ENCODE measurements at places on chromosomes 7 and 10. TPM values are rescaled to one million over a fixed set of nuclear protein-coding genes. Genes with fewer than 3 reads are reported as not detected.

The POM121L12 gene
- total RNA-seq: not detected

The LRRC18 gene
- total RNA-seq: not detected

The BEND7 gene
- total RNA-seq: not detected

The HECW1 gene
- not detected for total RNA-seq

The TLX1 gene
- not detected for total RNA-seq

The NCF1 gene
- total RNA-seq: 0.35 TPM

The CADPS2 gene
- not detected for total RNA-seq

The NT5C2 gene
- total RNA-seq: 46.4 TPM

The OR9A2 gene
- total RNA-seq: not detected

The PAPOLB gene
- total RNA-seq: not detected

The PKD2L1 gene
- not detected for total RNA-seq

The PKD1L1 gene
- 0.09 TPM for total RNA-seq

The IFIT1 gene
- 5.9 TPM for total RNA-seq

The WDR86 gene
- total RNA-seq: not detected

The TLL2 gene
- total RNA-seq: not detected

The OLAH gene
- total RNA-seq: 0.90 TPM

The UPK3B gene
- 0.46 TPM for total RNA-seq

The ENKUR gene
- total RNA-seq: 0.11 TPM

The UBE2D4 gene
- 10.1 TPM for total RNA-seq
